ENCODE measurements at places on chromosomes 2 and 18.

- no peak for DNase-seq
Observed at GRCh38 chr2:44335806-44336538, 25.3 kb downstream of the PREPL start.

DNA sequence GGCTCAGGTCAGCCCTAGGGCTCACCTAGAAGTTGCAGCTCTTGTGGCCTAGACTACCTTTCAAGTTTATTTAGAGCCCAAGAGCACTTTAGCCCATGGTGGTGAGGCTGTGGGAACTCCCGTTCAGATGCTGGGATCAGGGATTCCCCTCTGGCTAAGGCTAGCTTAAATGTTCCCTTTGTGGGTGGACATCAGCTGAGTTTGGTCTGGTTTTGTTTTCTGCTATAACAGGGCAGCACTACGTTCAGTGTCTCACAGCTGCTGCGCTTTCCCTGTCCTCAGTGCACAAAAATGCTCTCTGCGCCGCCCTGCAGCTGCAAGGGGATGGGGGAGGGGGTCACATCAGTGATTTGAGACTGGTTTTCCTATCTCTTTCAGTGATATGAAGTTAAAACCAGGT lies 170.5 kb upstream of the KCNJ3 start:
- no peak for DNase-seq

GRCh38 chr2:119721904-119722303 lies 37.8 kb upstream of the PTPN4 start:
- DNase-seq = no peak

DNA sequence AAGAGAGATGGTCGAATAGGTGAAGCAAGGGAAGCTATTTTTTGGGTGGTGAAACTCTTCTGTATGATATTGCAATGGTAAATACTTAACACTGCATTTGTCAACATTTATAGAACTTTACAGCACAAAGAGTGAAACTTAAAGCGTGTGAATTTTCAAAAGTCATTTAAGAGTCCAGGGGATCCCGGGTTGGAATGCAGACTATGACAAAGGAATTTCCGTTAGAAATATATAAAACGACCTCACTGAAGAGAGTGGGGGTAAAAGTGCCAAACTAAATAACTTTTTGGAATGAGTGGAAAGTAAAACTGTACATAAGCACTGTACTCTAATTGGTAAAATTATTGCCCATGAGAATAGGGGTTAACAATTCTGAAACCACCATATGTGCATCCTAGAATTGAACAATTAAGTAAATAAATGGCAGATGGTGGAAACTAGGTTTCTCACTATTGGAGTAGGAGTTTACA lies 191.0 kb upstream of the FN1 start:
- no peak for DNase-seq

GRCh38 chr2:240722796-240723735 lies 31.4 kb downstream of the AQP12A start:
- DNase-seq = no peak

DNA sequence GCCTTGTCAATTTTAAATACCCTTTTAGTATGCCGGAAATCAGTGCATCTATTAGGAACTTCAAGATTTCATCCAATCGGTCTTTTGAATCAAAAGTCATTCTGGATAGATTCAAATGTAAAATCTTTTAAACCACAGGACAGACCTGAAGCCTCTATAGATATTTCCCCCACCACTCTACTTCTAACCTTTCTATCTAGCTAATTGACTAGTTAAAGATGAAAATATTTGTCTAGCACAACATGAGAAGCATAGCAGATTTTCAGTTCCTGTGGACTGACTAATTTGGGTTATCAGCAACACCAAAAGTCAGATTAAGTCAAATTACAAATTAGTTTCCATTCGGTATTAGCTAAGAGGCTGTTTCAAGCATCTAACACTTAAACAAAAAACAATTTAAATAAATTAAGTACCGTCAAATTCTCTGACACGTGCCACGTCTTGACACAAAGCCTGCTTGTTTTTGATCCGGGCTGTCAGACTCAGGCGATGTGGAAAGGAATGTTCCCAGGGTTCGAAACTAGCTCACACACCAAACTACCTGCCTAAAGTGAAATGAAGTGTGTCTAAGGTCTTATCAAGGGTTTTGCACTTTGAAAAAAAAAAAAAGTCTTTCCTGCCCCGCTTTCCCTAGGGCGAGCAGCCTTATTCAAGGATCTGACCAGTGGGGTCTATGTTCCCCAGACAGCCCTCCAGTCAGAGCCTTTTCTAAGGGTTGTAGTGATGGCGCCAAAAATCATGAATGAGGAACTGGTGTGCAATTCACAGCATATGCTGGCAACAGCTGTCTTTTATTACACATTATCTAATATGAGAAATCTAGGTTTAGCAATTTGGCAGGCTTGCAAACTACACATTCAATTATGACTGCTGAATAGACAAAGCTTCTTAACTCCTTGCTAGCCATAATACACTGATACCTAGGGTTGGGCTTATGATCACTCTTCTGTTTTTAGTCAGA lies 4.7 kb downstream of the CYTIP start:
- DNase-seq = no peak

DNA sequence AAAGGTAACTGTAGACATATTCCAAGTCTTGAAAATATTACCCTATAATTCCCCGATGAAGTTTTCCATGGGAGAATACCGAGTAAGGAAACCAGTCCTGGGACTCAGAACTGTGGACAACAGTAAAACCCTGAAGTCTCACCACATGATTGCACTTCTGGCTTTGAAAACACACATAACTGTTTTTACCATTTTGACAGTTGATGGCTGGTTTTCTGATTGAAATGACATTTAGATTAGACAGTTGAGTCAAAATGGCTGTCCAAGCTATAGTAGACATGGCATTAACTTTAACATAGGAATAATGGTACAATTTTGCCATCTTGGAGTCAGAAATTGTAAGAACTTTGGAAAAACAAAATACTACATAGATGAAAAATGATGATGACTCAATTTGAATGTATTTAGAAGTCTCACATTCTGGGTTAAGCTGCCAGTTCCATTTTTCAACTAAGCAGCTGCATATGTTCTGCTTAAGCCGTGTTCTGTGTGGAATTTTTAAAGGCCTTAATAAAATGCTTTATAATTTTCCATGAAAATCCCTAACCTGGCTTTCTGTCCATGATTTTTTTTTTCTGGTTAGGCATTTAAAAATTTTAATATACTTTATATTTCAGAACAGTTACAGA lies 38.3 kb upstream of the WIPF1 start:
- DNase-seq = no peak

- no peak for DNase-seq
Observed at GRCh38 chr2:14569294-14569693, 63.2 kb upstream of the LRATD1 start.

DNA sequence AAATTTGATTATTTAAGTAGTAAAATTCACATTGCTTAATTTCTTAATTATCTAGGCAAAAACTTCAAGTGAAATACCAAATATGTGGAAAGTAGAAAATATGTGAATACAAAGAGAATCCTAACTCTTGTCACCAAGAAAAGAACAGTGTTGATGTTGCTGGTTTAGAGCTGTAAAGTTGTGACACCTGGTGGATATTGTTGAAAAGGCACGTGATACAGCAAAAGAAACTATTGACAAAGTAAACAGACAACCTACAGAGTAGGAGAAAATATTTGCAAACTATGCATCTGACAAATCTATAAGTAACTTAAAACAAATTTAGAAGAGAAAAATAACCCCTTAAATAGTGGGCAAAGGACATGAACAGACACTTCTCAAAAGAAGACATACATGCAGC lies 25.6 kb upstream of the ZC3H15 start:
- DNase-seq = no peak

DNA sequence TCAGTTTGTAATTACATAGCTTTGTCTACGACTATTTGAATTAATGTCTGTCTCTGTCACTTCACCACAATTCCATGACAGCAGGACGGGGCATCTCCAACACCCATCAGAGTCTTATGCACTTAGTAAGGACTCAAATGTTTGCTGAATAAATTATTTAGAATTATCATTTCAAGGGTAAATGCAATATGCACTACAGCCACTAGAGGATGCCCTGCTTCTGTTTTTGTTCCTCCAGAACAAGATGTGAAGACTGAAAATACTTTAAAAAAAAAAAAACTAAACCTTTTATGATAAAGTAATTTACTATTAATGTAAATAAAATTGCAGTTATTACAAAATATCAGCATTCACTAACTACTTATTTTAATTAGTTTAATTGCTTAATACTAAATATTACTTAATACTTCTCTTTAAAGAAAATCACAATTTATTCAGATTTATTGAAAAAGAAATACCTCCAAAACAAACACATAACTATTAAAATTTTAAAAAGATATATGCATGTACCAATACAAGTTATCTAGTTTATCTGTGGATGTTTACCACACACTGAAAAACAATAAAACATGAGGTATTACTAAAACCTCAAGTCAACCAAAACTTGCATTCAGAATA lies 3.2 kb downstream of the PIGN start:
- peak; percentile 66 for DNase-seq

DNA sequence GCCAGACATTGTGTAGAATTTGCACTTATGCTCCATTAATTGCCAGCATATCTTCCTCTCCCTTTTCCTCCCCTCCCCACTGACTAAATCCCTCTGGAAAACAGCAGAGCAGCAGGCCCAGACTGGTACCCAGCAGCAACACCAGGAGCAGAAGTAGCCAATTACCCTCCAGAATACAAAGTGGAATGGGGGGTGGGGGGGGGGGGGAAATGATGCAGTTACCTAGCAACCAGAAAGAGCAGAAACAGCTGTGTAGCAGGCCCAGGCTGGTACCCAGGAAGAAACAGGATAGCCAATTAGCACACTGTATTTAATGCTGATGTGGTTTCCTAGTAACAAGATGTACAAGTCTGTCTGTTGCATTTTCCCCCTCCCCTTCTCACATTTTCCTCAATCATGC lies 52.3 kb downstream of the KLF7 start:
- DNase-seq = peak; percentile 81

GRCh38 chr18:471716-472115 lies 28.8 kb downstream of the COLEC12 start:
- DNase-seq = no peak

GRCh38 chr2:44542520-44542919 lies 180.8 kb downstream of the CAMKMT start:
- DNase-seq = no peak

GRCh38 chr2:223467196-223467595 lies 135.0 kb downstream of the SCG2 start:
- DNase-seq = no peak

- no peak for DNase-seq
Observed at GRCh38 chr2:223328578-223328977, 273.6 kb downstream of the SCG2 start.

GRCh38 chr2:28282248-28282647 lies 110.4 kb upstream of the FOSL2 start:
- no peak for DNase-seq

- no peak for DNase-seq
Observed at GRCh38 chr18:65464361-65464760, 286.5 kb upstream of the CDH7 start.

DNA sequence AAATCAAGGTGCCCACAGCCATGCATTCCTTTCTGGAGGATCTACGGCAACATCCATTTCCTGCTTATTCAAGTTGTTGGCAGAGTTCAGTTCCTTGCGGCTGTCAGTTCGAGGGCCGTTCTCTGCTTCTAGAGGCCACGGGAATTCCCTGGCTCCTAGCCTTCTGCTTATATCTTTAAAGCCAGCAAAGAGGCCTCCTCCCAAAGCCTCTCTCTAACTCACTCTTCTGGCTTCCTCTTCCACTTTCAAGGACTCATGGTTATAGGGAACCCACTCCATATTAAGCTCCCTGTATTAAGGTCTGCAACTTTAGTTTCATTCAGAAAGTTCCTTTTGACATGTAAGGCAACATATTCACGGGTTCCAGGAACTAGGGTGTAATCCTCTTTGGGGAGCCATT lies 150.1 kb upstream of the RMP24 start:
- DNase-seq = no peak

GRCh38 chr2:110853516-110853915 lies 121.1 kb downstream of the ACOXL start:
- peak; percentile 12 for DNase-seq

DNA sequence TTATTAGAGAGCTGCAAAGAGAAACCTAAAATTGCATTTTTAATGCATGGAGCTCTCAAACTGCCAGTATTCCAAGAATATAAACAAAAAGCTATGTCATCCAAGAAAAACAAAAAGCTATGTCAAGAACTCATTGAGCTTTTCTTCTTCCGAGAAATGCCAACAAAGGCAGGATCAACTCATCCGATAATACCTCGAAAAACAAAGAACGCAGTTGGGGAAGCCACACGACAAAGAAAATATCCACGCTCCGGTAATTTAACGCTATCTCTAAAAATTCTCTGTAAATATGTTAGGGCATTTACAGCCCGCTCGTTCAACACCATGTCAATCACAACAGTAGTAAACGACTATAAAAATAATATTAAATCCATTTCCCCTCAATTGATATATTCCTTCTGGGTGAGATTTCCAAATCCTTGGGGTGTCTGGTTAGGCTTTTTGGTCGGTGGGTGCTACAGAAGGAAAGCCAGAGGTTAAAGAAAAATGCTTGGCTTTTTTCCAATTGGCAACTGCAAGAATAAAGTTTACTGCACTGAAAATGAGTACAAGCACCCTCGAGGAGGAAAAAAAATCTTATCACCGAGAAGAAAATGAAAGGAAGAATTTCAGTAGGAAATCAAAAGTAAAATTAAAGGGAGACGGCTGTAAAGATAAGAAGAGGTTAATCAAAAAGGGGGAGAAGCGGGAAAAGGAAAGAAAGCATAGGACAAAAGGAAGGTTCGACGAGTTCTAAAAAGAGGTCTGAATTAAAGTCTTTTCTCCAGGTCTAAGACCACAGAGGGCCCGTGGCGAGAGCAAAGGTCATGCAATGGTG lies 856 bp downstream of the TIA1 start:
- peak; percentile 38 for DNase-seq

DNA sequence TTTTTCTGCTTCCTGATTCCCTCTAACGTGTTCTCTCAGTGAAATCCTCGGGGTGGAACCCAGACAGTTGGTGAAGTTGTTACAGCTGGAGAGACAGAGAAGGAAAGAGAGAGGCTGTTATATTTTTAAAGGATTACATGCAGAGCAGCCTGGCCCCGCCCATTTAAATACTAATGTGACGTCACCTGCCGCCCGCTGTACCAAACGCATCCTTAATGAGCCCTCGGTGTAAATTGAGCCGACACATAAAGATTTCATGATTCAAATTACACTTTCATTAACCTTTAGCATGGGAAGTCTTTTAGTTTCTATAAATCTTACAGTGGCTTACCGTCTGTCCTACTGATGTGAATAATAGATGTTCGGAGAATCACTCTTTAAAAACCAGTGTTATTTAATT lies 164.0 kb upstream of the SIX3 start:
- DNase-seq = no peak

DNA sequence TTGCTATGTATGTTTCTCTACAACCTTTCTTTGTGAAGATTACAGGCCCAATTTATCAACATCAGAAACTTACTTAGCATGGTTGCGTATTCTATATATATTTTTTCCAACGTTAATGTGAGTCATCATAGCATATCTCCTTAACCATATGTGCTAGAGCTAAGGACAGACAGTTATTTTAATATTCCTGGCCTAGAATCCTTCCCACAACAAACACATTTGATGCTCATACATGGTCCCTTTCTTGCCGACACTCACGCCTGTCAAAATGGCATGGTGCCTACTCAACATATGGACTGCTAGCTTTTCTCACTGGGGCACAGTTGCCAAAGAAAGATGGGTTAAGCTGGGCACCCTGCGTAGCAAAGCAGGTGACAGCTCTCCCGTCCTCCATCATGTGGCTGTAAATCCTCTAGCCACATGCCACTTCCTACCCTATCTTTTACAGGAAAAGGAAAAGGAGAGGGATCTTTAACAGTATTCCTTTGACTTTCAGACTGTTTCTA lies 75.2 kb upstream of the GALNT5 start:
- no peak for DNase-seq

GRCh38 chr2:176134035-176134434 lies 4.5 kb downstream of the HOXD8 start:
- no peak for DNase-seq
